ENCODE measurements at places on chromosomes 11 and 22.
A peak's percentile ranks its signal among the peaks of the same experiment; 100 is the strongest.

- DNase-seq = no peak
These were observed 18.8 kb upstream of the ARHGAP8 start for GRCh38 chr22:44733426-44734106.

DNA sequence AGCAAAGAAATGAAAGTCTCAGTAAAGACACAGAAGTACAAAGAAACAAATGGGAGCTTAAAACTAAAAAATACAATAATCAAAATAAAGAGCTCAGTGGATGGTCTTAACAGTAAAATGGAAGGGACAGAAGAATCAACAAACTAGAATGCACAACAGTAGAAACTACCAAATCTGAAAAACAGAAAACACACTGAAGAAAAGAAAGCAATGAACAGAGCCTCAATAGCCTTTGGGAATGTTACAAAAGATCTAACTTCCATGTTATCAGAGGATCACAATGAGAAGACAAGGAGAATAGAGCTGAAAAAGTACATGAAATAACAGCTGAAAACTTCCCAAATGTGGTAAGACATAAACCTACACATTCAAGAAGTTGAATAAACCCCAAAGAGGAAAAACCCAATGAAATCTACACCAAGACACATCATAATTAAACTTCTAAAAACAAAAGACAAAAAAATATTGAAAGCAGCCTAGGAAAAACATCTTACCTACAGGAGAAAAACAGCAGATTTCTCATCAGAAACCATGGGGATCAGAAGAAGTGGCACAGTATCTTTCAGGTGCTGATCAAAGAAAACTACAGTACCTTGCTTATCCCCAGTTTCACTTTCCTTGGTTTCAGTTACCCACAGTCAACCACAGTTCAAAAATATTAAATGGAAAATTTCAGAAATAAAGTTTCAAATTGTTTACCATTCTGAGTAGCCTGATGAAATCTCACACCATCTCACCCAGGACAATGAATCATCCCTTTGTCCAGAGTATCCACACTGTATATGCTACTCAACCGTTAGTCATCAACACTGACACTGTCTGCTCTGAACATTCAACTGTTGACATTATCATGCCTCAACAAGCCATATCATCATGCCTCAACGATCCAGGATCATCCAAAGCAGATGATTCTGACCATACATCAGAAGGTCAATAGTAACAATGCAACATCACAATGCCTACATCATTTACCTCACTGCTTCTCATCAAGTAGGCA is 22.2 kb downstream of the RRAS2 start:
- DNase-seq = no peak

DNA sequence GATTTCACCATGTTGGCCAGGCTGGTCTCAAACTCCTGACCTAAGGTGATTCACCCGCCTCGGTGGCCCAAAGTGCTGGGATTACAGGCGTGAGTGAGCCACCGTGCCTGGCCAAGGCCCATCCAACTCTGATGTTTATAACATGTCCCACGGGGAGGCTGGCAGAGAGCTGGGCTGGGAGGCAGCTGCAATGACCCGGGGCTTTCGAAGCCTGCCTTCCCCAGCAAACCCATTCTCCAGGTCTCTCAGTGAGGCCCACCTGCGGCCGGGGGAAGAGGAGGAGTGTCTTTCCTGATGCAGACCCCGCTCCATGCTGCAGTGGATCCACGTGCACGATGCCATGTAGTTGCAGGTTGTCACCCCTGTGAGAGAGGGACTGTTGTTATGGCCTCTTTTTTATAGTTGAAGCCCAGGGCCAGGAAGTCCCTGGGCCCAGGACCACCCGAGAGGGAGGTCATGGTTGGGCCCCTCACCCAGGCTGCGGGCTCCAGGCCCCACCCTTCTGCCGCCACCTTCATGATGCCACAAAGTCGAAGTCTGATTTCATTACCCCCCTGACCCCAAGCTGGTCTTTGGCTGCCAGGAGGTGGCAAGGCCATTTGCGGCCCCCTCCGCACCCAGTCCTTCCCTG is 38.3 kb downstream of the KCNJ4 start:
- no peak for DNase-seq

DNA sequence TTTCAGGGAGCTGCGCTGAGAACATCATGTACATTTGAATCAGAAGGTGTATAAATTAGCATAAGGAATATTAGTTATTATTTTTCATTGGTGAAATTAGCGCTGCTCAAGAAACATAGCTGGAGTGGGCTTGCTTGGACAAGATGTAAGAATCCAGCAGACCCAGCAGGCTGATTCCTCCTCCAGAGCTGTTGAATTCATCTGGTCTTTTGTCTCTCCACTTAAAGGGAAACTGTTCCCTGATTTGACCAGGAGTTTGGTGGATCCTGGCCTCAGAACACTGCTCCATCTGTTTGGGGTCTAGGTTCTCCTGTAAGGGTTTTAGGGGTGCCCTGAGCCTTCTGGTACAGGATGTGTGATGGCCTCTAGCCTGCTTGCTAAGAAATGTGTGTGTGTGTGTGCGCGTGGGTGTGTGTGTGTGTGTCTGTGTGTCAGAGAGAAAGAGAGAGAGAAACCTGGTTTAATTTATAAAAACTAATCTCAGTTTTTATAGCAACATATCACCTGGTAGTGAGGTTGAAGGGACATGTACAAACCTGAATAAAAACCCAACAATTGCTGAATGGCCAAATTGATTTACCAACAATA is 8.3 kb upstream of the SORL1 start:
- DNase-seq = no peak

DNA sequence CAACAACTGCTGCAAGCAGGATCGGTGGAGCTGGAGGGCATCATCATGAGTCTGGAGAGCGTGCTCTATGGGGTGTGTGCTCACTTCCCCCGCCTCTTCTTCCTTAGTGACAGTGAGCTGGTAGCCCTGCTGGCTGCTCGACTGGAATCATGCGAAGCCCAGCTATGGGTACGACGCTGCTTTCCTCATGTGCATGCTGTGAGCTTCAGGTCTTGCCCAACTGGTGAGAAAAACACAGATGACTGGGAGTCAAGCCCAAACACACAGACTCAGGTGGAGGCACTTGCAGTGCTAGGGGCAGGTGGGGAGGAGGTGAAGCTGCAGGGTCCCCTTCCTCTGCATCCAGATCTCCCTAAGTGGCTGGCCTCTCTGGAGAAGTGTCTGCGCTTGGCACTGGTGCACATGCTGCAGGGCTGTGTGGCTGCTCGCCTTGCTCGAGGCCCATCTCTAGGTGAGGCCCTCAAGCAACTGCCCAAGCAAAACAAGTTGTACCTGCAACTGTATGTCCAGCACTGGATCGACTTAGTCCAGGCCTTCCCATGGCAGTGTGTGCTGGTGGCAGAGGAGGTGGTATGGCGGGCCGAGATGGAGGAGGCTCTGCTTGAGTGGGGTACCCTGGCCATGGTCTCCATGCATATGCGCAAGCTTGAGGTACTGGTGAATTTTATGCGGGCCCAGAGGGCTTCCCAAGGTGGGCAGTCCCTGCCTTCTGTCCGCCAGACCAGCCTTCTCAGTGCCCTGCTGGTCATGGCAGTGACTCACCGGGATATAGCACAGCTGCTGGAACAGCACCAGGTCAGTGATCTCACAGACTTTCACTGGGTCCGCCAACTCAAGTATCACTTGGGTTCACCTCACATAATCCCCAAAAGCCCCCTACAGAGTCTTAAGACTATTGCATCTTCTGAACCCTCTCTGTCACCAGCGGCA is 48.1 kb downstream of the DNHD1 start:
- no peak for DNase-seq

DNA sequence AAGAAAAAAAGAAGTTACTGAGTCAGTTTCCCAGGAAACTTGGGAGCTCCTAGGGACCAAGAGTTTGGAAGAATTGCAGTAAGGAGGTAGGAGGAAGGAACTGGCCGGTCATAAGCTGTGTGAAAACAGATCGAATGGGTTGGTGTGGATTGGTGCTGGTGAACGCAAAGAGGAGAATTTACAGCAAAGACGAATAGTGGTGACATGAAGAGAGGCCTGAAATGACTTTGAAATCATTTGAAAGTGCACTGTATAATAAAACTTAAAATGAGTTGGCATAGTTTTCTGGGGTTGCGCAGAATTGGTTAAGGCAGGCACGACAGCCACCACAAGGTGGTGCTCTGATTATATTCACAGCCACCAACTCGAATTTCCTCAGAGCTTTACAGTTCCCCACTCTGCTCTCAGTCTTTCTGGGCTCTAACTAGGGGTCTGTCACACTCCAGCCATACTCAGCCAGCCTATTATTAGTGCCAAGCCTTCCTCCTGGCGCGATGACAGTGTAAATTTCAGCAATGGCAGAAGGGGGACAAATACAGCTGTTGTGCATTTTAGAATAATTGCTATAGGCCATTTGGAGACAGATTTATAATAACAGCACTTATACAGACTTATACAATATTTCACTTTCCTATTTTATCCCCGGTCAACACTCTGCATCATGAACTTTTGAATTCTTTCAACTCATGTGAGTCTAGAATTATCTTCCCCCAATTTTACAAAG is 8.3 kb upstream of the HTR3B start:
- DNase-seq = peak; percentile 83

DNA sequence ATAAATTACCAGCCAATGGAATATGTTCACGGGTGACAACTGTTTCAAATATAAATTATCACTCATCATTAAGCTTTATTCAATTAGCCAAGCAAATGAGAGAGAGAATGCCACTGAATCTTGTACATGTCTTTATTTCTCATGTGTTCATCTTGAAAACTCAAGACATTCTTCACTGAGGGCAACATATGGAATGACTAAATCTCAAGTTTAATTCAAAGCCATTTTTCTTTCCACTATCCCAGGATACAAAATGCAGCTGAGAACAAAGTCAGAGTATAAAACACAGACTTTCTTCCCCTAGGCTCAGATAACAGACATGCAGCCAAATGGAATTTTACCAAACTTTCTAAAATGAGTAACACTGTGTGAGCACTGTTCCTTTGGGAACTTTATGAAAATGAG is 12.1 kb upstream of the BBOX1 start:
- DNase-seq = peak; percentile 94

- DNase-seq = no peak
These were observed 4.2 kb downstream of the TSSC4 start for GRCh38 chr11:2404735-2405196.

GRCh38 chr22:24728790-24729637 is 45.5 kb downstream of the PIWIL3 start:
- DNase-seq = peak; percentile 78

- no peak for DNase-seq
These were observed 17.4 kb downstream of the DRD2 start for GRCh38 chr11:113457784-113458183.

DNA sequence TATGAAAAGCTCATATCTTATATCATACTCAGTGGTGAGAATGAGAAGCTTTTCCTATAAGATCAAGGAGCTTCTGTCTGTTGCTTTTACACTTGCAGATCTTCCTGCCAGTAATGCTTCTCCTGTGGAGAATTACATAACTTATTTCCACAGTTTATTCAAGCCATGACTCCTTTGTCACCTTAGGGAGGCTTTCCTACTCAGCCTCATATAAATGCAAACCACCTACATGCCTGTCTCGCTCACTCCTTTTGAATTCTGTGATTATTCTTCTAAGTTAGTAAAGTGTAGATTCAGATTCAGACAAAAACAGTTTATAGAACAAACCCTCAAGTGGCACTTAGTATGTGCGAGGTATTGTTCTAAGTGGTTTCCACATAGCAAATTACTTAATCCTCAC is 716.1 kb upstream of the ANO3 start:
- DNase-seq = no peak

DNA sequence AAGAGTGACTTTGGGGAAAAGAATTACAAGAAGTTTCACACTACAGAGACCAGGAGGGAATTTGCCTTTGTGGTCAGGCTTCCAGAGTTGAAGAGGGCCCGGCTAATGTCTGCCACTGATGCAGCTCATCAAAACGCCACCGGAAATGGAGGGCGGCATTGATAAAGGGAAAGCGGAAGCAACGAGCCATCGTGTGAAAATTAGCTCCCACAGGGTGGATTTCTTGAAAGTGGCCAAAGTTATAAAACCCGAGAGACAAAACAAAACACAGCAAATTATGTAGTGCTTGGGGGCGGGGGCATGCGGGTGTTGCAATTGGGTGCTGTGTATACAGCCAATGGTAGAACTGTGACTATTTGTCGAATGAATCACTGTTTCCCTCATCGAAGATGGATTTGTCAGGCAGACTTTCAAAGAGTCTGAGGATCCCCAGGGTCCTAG is 113.0 kb downstream of the ADAMTS15 start:
- no peak for DNase-seq

- peak; percentile 81 for DNase-seq
These were observed 15.6 kb downstream of the TMEM184B start for GRCh38 chr22:38257181-38257580.

DNA sequence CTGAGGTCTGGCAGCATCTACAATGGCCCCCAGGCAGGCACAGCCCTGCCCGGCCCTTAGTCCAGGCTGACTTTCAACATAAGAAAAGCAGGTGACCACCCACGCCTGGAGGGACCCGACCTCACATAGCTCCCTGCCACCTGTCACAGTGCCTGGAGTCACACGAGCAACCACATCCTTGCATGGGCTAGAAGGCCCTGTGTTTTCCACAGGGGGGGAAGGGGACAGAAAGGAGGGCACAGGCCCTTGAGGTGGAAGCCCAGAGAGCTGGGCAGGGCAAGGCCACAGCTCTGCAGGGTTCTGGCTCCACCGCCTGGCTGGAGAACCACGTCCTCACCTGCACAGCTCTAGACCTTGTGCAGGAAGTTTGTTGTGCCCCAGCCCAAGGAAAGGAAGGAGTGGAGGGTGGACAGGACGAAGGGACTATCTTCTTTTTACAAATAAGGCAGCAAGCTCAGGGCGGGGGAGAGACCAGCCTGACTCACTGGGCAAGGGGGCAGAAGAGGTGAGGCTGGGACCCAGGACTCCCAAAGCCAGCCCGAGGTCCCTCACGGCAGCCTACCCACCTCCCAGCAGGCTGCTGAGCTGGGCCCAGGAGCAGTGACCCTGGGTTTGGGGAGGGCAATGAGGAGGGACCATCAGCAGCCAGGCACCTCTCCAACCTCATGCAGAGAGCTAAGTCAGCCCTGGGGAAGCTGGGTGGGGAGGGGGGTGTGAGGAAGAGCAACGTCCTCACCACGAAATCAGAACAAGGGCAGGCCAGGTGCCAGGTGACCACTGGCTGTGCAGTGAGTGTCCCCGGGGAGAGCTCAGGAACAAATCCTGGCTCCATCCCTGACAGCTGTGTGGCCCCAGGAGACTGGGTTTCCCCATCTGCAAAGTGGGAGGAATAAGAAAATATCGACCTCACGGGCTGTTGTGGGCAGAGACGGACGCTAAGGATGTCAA is 4.3 kb downstream of the C1QTNF6 start:
- DNase-seq = no peak

DNA sequence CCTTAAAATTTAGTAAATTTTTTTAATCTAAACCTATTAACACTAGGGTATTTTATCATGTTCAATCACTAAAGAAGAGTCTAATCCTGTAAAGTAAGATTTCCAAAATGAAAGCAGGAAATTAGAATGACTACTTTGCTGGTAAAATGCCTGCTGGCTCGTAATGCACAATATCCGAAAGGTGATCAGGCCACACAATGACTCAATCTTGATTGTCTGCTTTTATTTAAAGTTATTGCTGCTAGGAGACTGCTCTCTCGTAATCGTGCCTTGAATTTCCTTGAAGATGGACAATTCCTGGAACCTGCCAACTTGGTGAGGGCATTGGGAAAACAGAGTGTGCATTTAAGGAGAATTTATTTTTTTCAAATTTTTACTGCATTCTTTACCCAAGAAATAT is 1786.5 kb upstream of the RAG2 start:
- DNase-seq = no peak

GRCh38 chr11:44747316-44747715 is 20.6 kb downstream of the TSPAN18 start:
- peak; percentile 37 for DNase-seq

GRCh38 chr11:50030193-50030592 is 2.5 kb upstream of the OR4C45 start:
- no peak for DNase-seq

All from tongue (tissue), 3 donors.